Stimulated activated CD4-positive, alpha-beta T cell treated with anti-CD3 and anti-CD28 coated beads, Interleukin-15, amount 100 ng/mL, for 1 hour (primary cell): ENCODE measurements at places on chromosomes 7 and 10.

GRCh38 chr10:59283456-59284091 is 78.8 kb downstream of the FAM13C start:
- no peak for DNase-seq

DNA sequence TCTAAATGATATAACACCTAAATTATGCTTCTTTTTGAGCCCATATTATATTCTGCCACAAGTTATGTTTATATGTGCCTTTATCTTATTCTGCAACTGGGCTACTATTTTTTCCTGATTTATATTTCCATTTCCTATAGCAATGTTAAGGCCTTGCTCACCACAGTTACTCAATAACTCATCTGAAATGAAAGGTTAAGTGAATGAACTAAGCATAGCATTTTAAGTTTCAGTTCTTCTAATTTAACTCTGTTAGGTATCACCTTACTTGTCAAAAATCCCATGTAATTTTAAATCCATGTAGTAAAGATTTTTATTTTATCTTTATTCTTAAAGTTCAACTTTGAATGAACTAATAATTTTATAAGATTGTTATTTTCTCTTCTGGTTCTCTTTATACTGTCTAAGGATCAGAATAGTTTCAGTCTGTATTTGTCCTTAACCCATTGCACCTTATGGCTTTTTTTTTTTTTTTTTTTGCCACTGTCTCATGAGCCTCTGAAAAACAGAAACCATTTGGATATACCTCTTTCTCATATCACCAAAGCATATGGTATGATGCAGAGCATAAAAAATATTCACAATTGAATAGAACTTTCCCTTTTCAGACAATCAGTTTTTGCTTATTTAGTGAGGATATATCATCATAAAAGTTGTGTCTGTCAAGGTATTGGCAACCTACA is 301.8 kb upstream of the ZWINT start:
- no peak for DNase-seq

GRCh38 chr10:51145375-51145774 is 71.1 kb downstream of the PRKG1 start:
- DNase-seq = no peak

GRCh38 chr10:5259132-5259951 is 62.7 kb downstream of the AKR1C4 start:
- no peak for DNase-seq

DNA sequence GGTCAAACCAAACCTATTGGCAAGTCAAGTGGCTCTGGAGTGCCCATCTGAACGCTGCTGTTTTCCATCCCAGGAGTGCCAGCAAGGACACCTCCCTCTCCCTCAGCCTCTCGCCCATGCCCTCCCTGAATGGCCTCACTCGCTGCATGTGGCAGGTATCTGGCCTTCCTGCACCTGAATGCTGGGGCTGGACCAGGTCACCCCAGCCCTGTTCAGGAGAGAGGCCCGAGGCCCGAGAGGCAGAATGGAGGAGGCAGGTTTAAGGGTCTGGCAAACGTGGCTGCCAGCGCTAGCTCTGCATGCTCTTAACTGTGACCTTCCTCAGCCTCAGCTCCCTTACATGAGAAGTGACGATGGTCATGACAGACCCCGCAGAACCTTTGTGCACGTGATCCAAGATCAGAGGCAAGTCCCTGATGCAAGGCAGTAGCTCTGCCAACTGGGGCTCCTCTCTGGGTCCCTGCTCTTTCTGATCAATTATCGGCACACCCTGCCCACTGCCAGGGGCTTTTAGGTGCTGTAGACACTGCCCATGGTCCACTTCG is 295.7 kb upstream of the ZMIZ1 start:
- DNase-seq = no peak
